HepG2 (cell line): ENCODE measurements at places on chromosomes 4 and X.

GRCh38 chr4:179095585-179096221, 1653.5 kb upstream of the AGA start:
- DNase-seq = no peak

GRCh38 chr4:183430317-183430993, 14.0 kb upstream of the CDKN2AIP start:
- DNase-seq = no peak

DNA sequence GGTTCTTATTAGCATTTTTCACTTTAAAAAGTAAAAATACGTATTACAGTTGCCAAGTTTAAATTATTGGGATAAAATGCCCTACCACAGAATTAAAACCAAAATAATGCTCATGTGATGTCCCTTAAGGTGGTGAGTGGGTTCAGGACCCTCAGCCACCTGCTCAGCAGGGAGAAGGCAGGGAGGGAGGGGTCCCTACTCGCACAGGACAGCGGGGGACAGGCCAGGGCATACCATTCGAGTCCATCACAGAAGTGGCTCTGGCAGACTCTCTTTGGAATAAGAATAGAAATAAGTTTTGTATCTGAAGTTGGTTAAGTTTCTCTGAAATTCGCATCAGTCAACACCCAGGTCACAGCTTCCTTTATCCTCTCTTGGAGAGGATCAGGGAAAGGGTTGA, 37.7 kb downstream of the NOP14 start:
- DNase-seq = no peak

DNA sequence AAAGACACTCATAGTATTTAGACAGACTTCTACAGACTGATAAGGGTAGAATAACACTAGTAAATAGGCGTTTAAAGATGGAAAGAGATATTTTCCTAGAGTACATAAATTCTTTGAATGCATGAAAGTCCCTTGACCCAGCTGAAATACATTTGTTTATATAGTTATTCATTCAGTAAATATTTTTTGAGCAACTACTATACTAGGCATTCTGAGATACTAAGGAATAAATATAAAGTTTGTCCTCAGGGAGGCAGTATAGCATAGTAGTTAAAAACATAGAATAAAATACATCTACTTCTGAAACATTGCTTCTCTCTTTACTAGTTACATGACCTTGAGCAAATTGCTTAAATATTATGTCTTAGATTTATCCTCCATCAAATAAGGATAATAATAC, 27.4 kb downstream of the HMGN5 start:
- DNase-seq = peak; percentile 3

- no peak for DNase-seq
These were observed 73.0 kb upstream of the SCOC start for GRCh38 chr4:140300271-140300970.

DNA sequence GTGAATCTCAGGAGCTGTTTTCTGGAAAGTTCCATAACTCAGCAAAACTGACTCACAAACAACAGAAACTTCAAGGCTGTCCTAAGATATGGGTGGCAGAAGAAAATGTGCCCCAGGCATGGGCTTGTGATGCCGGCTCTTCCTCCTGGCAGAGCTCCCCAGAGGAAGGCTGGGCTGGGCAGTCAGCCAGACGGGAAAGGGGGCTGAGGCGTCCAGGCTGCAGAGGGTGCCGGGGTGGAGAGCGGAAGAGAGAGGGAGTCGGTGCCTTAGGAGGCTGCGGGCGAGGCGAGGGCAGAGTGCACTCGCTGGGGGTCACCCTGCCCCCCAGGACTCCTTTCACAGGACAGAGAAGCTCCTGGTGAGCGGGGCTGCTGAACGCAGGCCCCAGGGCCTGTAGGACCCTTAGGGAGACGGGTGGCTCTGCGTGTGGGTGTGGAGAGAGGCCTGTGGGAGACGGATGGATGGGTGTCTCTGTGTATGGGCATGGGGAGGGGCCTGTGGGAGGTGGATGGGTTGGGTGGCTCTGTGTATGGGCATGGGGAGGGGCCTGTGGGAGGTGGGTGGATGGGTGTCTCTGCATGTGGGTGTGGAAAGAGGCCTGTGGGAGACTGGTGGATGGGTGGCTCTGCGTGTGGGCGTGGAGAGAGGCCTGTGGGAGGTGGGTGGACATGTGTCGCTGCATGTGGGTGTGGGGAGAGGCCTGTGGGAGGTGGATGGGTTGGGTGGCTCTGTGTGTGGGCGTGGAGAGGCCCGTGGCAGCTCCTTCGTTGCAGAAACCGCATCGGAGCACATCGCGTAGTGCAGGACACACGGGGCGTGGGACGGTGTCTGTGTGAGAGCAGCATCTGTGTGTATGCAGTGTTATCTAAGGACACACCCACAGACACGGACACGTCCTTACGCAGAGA, 15.9 kb downstream of the PCGF3 start:
- DNase-seq = no peak

- DNase-seq = peak; percentile 63
These were observed 97.1 kb downstream of the MRPL1 start for GRCh38 chr4:77959566-77960338.

DNA sequence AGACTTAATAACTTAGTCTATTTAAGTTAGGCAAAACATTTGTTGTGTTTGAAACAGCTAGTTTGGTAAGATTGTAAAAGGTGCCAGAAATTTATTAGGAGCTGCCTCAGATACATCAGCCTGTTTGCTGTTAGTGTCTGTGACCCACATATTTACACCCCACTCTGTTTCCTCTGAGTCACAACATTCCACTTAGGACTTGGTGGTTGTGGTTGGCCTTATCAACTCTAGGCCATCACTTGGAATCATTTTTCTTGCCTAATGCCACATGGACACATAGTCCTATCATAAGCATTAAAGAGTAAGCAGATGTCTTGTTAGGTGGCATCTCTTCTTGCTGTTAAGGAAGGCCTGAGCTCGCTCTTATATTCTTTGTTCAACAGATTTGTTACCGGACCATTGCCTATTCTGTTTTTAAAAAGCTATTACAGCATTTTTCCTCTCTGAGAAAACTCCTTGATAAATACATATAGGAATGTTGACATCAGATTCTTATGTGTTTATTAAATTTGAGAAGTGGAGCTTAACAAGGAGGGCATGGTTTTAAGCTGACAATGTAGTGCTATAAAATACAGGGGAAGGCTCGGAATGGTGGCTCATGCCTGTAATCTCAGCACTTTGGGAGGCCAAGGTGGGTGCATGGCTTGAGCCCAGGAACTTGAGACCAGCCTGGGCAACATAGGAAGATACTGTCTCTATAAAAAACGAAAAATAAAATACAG, 51.2 kb upstream of the PGRMC2 start:
- DNase-seq = no peak

DNA sequence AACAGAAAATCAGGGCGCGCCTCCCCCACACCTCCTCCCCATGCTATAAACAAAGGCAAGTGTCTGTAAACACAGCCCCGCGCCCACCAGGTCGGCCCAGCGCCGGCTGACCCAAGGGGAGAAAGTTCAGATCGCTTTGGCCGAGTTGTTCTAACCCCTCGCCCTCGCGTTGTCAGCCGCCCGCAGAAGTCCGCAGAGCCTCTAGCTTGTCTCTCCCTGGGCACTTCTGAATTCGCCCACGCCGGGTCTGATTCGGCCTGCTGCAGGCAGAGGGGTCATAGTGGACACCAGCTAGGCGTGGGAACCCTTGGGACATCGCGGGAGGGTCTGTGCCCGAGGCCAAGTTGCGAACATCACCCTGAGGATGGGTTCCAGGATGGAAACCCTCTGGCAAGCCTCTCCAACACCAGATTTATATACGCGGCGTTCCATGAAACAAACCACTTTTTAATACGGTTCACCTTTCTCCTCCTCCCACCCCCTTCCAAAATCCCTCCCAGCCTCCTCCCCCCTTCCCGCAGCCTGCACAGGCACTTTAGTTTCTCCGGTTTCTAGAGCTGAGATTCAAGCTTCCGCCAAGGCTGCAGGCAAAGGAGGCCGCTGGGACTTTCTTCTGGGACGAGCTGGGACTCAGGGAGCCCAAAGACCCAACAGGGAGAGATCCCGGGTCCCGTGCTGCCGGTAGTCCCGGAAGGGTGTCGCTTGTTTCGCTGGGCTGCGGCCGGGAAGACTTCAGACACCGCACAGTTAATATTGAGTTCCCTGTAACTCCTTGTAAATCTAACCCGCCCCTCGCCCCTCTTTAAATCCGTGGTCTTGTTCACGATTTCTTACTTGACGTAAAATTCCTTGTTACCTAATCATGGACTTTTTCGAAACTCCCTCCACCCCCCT, 4.7 kb downstream of the HAND2 start:
- DNase-seq = no peak

DNA sequence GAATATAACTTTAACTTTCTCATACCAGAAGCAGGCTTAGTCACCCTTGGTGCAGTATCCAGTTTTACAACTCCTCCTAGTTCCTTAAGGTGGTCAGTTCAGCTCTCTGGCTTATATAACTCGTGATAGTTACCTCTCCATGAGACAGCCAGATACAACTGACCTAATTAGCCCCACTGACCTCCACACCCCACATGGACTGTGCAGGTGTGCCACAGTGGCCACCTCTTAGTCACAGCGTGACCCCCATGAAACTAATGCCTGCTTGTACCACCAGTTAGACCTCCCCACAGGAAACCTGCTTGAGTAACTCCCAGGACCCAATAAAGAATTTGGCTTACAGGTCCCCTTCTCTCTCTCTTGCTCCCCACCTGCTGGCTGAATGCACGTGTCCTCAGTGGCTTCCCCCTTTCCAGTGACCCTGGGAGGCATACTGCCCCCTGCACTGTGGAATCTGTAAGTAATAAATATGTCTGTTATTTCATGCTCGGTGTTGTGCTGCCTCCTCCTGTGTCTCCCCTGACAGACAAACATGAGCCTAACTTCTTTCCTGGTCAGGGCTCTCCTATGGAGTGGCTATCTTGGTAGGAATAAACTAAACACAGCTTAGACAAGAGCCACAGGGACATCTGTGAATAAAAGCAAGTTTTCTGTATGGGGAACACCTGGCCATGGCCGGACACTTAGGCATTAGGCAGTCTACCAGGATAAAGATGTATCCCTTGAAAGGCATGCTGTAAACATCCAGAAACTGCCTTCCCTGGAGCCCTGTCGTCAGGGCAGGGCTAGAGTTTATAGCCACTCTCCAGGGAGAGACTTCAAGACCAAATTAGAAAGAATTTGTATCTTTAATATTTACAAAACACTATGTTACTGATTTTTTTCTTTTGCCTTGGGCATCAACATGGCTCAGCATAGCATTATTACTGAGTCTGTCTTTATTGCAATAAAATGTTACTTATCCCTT, 209.7 kb upstream of the BOD1L1 start:
- no peak for DNase-seq

DNA sequence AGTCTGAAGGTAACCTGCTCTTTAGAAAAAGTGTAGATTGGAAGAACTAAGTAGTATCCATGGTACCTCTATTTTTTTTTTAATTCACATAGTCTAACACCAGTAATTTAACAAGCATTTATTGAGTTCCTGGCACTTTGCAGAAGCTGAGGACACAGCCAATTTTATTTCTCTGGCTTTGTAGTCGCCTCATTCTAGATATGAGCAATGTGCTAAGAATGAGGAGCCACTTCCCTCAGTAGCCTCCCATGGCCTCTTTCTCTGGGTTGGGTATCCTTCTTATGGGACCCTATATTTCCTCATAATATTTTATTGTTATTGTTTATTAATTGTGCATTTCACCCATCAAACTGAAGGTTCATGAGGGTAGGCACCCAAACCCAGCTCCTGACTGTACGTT, 67.6 kb downstream of the ENPEP start:
- no peak for DNase-seq

GRCh38 chr4:174192943-174193342, 90.5 kb downstream of the FBXO8 start:
- DNase-seq = no peak

DNA sequence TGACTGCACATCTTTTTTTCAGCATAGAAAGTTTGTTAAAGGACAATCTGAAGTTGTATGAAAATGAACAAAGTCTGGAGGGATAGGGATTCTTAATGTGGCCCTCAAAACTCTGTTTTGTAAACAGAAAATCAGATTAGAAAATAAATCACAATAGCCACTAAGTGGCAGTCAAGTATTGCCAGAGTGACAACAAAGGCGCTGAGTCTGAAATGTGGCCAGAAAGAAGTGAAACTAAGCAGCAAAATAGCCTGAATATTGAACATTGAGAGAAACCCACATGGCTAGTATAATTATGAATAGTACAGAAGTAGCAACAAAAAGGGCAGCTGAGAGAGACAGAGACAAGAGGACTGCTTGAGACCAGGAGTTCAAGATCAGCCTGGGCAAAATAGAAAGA, 81.1 kb upstream of the CT45A1 start:
- DNase-seq = no peak

DNA sequence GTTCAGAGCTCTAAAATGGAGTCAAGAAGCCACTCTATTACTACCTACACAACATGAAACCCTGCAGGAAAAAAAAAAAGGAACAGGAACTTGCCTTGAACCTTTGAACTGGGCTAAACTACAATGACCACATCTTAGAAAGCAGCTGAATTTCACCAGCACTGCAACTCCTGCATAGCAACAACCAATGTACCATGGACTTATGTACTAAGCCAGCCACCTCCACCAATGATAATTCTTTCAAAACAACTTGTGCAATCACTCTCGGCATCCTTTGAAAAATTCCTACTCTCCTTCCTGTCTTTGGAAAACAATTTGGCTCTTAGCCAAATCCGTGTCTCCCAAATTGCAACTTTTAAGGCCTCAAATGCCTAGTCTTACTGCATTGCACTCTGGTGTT, 26.8 kb upstream of the FMR1 start:
- peak; percentile 96 for DNase-seq

DNA sequence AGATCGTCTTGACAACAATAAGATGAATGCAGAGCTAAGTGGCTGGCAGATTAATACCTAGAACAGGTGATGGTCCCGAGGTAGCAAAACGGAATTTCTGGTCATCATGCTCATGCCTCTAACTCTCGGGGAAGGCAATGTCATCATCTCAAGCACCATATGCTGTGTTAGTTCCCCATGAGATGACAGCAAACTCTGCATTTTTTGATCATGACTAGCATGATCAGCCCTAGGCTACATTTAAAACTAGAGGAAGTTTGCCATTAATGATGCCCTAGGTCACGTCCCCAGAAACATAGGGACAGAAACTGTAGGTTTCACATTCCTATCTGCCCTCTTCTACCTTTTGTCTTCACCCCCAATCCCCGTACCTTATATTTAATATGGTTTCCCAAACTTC, 11.6 kb downstream of the LPAR4 start:
- no peak for DNase-seq

- no peak for DNase-seq
These were observed 5.0 kb downstream of the TDO2 start for GRCh38 chr4:155908187-155909139.

DNA sequence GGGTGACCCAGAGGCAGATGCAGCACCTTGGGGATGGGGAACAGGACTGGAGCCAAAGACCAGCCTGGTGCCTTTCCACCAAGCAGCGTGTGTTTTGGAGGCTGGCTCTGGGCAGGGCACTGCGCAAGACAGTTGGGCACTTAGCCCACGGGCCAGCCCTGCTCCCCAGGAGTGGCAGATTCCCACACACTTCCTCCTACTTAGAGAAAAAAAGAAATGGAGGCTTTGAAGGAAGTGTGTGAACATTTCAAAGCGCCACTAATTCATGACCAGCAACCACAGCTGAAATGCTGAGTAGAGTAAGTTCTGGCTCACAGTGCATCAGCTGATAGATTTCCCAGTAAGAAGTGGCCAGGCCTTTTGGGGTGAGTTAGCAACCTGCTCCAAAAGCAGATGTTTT, 54.9 kb upstream of the LGI2 start:
- DNase-seq = no peak
